Foreskin keratinocyte (primary cell): ENCODE measurements at places on chromosomes 7 and 10. TPM values are rescaled to one million over a fixed set of nuclear protein-coding genes. Genes with fewer than 3 reads are reported as not detected.
A peak's percentile ranks its signal among the peaks of the same experiment; 100 is the strongest.

- peak; percentile 67 for DNase-seq
Measured at GRCh38 chr10:124043310-124044142, 49.9 kb downstream of the CHST15 start.

GRCh38 chr10:20396205-20396604, 500.9 kb downstream of the NEBL start:
- no peak for DNase-seq

GRCh38 chr10:7872041-7872442, 53.7 kb downstream of the TAF3 start:
- no peak for DNase-seq

The DEPP1 gene
- total RNA-seq, result 0.60 and 0.75 TPM in 2 replicates
